ENCODE measurements at places on chromosomes 2 and 18.

- peak; percentile 59 for DNase-seq
Measured at GRCh38 chr18:42310956-42311355, 355.9 kb downstream of the PIK3C3 start.

DNA sequence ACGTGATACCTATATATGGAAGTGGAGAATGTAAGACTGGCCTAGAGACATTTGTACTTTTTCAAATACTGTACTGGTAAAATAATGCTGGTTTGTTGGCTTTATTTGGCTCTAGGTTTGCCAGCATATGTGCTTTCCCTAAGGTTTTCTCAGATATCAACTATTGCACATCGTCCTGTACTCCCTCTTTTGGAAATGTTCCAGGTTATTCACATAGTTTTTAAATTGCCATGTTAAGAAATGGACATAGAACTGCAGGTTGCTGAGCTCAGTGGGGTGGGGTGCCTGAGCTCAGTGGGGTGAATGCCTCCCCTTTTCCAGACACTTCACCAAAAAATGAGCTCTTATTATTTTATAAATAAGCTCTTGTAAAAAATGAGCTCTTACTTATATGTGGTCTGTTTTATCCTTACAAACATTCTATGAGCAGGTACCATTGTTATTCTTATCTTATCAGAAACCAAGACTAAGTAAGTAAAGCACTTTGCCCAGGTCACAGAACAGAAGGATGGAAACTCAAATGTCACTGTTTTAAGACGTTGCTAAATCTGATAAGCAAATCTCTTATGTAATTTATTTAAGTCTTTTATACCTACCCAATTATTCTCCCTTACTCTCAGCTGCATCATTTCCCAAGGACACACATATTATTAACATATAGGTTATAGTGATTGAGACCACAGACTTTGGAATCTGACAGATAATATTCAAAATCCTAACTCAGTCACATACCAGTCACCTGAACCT is 99.0 kb downstream of the CPS1 start:
- DNase-seq, result no peak

DNA sequence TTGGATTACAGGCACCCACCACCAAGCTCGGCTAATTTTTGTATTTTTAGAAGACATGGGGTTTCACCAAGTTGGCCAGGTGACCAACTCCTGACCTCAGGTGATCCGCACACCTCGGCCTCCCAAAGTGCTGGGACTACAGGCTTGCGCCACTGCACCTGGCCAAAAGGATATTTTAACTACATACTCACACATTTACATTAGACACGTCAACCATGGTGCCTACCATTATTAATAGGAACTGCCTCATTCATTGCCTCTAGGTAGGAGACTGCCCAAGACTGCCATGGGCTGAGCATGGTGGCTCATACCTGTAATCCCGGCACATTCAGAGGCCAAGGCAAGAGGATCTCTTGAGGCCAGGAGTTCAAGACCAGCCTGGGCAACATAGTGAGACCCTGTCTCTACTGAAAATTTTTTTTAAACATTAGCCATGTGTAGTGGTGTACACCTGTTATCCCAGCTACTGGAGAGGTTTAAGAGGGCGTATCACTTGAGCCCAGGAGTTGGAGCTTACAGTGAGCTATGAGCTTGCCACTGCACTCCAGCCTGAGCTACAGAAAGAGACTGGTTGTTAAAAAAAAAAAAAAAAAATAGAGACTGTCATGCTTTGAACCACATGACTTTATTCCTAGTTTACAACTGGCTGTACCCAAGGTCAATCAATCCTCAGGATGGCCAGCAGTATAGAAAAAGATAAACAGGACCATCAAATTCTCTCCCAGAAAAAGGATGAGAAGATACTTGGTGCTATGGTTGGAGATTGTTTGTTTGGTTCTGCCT is 31.1 kb upstream of the EPC2 start:
- DNase-seq, result no peak

GRCh38 chr2:231469583-231469950 is 5.3 kb upstream of the NCL start:
- no peak for DNase-seq

- DNase-seq, result no peak
Measured at GRCh38 chr18:79682894-79683625, 3.5 kb downstream of the CTDP1 start.

DNA sequence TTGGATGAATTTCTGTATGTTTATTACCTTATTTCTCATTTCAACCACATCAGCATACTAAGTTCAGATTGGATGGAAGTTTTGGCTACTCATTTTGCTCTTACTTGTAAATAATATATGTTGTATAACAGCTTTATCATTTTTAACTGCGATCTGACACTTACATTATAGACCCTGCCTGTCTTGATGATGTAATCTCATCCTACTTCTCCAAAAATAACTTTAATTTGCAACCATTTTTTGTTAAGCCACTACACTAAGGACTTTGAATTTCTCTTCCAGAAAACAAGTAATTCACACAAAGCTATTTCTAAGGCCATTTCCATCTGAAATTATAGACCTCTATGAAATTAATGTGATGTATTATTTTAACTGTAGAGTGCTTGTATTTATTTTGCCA is 240.7 kb downstream of the WDR7 start:
- DNase-seq, result no peak

DNA sequence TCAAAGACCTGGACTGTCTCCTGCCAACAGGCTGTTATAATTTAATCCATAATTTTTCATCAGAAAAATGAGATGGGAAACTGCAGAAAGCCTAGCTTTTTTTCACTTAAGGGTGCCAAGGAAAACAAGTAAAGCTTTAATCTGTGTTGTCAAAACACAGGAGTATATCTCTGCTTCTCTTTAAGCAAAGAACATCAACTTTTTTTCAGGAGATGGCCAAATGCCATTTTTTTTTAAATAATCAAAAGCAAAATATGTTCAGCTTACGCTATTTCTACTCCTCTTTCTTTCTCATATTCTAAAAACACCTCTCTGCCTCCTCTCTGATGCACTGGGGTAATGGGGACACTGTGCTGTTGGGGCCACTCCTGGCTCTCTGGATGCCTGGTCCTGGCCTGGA is 73.1 kb upstream of the NXPH2 start:
- no peak for DNase-seq

DNA sequence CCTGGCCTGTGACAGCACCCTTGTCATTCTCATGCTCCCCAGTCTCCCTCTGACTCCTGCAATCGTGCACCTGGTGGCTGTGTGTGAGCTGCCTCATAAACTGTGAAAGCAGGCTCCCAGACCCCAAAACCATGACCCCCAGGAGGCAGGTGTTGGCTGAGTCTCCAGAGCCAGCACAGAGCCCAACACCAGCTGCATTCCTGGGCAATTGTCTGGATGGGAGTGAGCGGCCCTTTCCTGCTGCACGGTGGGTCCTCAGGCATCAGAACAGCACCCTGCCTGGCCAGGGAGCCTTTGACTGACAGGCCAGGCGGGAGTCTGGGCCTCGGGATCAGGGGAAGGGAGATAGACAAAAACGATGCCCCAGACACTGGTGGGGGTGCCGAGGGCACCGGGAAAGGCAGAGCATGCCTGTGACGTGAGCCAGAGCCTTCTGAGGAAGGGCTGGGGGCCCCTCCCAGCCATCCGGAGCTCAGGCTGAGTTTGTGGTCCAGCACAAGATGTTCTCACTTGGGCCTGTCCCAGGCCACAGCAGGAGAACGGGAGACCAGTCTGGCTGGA is 135.1 kb upstream of the GPC1 start:
- no peak for DNase-seq

DNA sequence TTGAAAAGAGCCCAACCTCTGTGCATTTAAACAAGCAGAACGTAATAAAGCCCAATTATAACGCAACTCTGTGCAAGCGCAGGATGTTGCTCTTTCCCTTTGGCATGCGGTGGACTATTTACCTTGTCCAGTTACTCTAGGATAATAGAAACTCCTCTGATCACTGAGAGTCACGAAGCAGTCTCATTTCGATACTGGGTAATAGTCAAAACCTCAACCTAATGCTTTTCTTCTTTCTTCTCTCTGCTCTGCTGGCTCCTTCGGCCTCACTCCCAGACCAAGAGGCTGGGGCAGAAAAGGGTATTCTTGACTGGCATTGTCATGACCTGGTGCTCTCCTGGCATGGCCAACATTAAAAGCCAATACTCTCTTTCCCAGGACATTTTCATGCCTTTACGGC is 89.7 kb upstream of the GCFC2 start:
- DNase-seq, result no peak

- DNase-seq, result peak; percentile 91
Measured at GRCh38 chr2:20430461-20431300, 16.2 kb upstream of the RHOB start.

DNA sequence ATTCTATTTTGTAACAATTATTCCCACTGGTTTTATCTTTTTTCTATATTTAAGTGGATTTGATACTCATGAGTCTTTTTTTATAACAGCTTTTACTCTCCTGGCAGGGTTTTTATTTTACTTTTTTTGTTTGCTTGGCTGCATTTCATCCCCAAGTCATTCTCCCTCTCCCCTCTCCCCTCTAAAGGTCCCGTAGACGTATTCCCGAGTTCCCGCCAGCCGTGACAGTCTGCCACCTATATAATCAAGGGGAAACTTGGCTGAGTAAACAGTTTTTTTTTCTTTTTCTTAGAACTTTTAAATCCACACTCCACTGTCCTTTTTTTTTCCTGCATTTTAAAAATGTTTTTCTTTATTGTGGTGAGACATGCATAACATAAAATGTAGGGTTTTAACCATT is 433.1 kb upstream of the HS6ST1 start:
- DNase-seq, result no peak

- no peak for DNase-seq
Measured at GRCh38 chr18:75612456-75612855, 185.0 kb upstream of the SMIM21 start.

DNA sequence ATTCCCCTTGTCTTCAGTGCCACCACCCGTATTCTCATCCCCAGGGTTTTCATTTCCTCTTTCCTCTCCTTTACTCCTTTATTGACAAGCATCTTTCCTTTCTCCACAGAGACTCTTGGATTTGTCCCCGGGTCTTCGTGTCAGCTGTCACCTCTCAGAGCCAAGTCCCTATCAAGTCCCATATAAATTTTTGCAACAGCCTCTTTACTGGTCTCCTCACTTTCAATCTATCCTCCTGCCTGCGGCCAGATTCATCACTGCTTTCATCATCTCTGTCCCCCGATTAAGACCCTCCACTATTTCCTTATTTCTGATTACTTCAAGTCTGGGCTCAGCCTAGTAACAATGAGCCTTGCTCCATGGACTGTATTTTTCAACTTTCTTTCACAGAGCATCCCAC is 113.8 kb downstream of the CTAGE1 start:
- no peak for DNase-seq

- DNase-seq, result no peak
Measured at GRCh38 chr2:85958731-85959130, 69.9 kb upstream of the ST3GAL5 start.

DNA sequence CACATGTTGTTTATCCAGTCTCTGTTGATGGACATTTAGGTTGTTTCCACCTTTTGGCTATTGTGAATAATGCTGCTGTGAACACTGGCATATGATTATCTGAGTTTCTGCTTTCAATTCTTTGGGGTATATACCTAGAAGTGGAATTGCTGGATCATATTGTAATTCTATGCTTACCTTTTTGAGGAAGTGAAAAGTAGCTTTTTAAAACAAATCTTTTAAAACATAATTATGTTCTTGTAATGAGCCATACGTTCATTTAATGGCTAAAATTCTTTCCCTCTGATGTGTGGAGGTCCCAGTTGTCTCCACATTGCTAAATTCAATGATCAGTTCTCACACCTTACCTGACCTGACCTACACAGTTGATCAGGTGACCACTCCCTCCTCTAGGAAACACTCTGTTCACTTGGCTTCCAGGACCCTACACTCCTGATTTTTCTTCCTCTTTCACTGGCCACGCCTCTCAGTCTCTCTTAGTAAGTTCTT is 27.8 kb upstream of the SERTAD2 start:
- no peak for DNase-seq
